ENCODE measurements at places on chromosomes 5 and 9.

DNA sequence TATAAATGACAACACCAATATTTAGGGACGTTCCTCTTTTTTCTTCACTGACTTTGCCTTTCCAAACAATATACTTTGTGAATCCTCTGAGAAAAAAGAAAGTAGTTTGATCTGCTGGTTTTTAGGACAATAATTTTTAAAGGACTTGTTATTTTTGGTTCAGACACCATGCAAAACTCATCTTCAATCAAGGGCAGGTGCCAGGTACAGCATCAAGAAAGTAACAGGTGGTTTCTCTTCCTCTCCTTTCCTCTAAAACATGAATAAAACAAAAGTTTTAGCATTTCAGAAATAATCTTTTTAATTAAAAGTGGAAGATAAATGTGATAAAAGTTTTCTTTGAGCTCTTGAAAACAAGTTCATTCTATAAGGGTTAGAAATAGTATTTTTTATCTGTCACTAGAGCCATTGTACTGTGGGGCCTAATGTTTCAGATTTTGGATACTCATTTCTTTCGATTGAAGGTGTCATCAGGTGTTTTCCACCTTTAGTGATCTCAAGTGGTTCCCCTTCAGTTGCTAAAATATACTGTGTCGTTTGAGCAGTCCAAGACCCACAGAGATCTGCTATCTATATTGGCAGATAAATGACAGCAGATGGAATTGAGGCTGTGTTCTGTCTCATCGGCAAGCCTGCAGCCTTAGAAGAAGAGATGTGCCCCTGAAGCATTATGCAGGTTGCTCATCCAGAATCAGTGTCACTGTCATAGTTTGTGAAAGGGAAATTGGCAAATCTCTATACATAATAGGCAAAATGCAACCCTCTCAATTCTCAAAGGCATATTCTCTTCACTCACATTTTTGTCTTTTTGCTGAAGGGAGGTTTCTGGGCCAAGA, 499.7 kb downstream of the PDE4D start:
- DNase-seq, result no peak

DNA sequence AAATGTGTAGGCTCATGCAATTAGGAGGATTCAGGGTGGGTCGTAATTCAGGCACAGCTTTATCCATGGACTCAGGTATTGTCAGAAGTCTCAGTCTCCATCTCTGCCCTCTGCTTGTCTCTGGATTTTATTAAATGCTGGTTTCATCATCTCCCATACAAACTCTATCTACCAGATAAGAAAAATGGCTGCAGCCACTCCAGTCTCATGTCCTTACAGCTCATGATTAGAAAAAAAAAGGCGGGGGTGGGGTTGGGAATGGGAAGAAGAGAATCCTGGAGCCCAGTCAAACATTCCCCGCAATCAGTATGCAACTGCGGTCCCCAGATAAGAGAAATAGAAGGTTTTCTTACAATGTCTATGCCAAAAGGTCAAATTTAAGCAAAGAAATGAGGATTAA, 7.6 kb upstream of the FBXO38 start:
- DNase-seq, result no peak

- DNase-seq, result no peak
Measured at GRCh38 chr9:132556235-132556634, 26.2 kb upstream of the BARHL1 start.

DNA sequence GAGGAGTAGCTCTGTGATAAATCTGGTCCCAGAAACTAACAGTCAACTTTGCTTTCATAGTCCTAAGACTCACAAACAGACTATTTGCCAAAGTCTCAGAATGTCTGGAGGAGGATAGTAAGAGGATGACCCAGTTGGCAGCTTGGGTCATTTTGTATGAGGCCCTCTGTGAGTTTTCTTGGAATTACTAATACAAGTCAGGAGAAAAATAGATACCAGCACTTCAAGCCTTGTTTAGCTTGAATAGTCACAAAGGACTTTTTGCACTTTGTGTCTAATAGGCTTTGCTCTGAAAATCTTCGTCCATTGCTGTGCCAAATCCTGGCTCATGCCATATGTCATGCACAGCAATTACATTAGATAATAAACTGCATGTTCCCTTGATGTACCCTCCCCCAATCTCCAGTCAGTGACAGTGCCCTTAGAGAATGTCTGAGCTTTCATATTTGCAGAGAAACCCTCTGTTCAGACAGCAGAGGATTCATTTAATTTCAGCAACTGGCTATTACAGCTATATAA, 612.8 kb downstream of the CSNK1G3 start:
- no peak for DNase-seq

DNA sequence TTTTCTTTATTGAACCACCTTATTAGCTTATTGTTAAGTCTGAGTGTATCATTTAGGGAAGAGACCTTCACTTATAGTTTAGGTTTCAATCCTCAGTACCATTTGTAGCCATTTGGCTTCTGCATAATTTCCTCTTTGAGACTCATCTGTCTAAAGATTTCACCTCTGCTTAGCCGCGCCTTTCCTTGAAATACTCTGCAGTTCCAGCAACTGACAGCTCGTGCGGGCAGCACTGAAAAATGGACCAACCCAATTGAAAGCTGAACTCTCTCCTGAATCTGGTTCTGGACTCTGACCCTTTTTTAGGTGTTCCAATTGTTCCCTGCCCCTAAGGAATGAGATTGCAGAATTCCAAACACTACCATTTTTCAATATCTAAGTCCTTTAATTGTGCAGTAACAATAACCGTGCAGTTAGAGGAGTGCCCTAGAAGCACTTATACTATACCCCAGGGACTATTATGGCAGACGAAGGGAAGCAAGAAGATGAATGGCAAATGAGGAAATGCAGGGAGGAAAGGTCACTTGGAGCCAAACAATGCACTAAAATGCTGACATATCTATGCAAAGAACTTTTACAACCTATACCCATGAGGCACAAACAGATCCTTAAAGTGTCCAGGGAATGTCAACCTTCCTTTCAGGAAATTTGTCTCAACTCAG, 50.1 kb upstream of the PDE4D start:
- DNase-seq, result no peak

GRCh38 chr9:26325444-26325829, 567.2 kb downstream of the CAAP1 start:
- no peak for DNase-seq

DNA sequence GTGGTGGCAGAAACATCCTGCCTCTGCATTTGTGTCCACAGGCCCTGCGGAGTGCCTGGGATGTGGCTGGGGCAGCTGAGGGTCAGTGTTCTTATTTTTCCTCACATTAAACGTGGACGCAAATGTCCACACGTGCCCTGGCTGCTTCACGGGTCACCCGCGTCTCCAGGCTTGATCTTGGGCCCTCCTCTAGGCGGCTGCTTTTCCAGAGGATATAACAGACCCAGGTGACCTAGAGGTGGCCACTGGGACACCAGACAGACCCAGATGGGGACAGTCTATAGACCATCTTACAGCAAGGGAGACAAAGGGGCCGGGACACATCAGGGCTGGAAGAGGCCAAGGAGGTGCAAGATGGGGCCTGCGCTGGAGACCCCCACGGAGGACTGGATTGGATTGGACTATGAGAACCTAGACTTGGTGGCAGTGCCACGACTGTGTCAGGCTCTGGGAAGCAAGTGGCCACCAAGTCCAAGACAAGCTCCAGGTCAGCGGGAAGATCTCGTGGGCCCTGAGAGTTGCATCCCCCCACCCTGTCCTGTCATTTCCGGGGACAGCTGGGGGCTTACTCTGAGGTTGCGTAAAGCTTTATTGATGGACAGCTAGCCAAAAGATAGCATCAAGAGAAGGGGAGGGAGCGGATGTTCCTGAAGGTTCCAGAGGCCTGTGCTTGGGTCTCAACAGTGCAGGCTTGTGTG, 6.9 kb downstream of the WNK2 start:
- DNase-seq, result no peak

- DNase-seq, result peak; percentile 21
Measured at GRCh38 chr5:158922816-158923215, 176.9 kb downstream of the EBF1 start.

- no peak for DNase-seq
Measured at GRCh38 chr9:15735083-15735857, 182.4 kb downstream of the CCDC171 start.

GRCh38 chr9:129221979-129222635, 44.0 kb upstream of the IER5L start:
- no peak for DNase-seq

DNA sequence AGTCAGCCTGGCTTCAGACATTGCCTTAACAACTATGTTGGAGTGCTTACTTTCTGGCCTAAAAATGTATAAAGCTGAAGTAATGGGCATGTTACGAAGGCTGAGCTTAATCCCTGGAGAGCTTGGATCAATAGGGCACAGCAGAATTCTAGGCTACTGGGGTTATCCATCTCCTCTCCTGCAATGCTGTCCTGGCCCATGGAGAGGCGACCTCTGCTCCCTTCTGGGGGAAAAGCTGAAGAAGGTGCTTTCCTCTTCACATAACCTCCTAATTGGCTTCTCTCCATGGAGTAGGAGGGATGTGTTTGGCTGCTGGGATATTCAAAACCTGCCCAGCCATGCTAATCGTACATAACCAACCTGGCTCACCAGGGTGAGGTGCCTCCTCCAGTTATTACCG, 403.5 kb downstream of the DMRT2 start:
- no peak for DNase-seq

GRCh38 chr9:130999245-130999623, 9.7 kb upstream of the LAMC3 start:
- no peak for DNase-seq
